ENCODE measurements at places on chromosomes 4 and X. TPM values are rescaled to one million over a fixed set of nuclear protein-coding genes. Genes with fewer than 3 reads are reported as not detected.

The RNF150 gene
- total RNA-seq, result 53.3 TPM

The COL25A1 gene
- 1.0 TPM for total RNA-seq

GRCh38 chr4:186932196-186932595, 208.5 kb upstream of the FAT1 start:
- no peak for DNase-seq

DNA sequence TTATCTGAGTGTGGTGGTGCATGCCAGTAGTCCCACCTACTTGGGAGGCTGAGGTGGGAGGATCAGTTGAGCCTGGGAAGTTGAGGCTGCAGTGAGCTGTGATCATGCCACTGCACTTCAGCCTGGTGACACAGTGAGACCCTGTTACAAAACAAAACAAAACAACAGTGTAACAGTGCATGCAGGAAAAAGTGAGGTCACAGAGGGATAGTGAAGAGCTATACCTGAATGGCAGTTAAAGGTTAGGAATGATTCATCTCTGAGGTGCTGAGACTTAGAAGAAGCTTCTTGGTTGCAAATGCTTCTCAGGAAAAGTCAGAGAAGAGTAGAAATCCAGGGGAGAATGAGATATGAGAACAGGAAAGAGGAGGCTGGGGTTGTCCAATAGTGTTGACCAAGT, 178.7 kb downstream of the FRAS1 start:
- DNase-seq, result no peak

The GPAT3 gene
- total RNA-seq, result 7.5 TPM

The SHROOM4 gene
- total RNA-seq, result 12.4 TPM

The PPP2R2C gene
- total RNA-seq, result 0.50 TPM

GRCh38 chr4:95186666-95187065, 362.1 kb downstream of the UNC5C start:
- peak; percentile 39 for DNase-seq

DNA sequence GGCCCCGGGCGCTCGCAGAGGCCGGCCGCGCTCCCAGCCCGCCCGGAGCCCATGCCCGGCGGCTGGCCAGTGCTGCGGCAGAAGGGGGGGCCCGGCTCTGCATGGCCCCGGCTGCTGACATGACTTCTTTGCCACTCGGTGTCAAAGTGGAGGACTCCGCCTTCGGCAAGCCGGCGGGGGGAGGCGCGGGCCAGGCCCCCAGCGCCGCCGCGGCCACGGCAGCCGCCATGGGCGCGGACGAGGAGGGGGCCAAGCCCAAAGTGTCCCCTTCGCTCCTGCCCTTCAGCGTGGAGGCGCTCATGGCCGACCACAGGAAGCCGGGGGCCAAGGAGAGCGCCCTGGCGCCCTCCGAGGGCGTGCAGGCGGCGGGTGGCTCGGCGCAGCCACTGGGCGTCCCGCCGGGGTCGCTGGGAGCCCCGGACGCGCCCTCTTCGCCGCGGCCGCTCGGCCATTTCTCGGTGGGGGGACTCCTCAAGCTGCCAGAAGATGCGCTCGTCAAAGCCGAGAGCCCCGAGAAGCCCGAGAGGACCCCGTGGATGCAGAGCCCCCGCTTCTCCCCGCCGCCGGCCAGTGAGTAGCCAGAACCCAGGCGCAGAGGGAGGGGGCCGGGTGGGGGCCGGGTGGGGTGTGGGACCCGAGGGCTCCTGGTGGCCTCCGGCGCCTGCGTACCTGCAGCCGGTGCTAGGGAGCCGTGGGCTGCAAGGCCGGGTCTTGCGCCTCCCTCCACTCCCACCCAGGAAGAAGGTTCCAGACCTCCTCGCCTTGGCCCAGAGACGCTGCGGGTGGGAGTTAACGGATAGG, 534 bp downstream of the MSX1 start:
- no peak for DNase-seq

DNA sequence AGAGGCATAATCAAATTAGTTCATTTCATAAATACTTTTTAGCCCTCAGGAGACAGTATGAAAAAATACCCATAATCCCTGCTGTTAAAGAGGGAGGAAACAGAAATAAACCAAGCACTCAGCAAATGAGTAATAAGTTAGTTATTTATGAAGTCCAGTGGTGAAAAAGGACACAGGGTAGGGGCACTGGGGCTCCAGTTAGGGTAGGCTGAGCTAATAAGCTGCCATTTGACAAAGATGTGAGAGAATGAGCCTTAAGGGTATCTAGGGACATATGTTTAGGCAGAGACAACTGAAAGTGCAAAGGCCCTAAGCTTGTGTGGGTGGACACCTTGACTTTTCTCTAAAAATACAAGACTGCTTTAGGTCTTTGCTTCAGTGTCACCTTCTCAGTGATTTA, 94.4 kb downstream of the IL15 start:
- DNase-seq, result no peak

GRCh38 chr4:1568855-1569460, 115.2 kb downstream of the FAM53A start:
- DNase-seq, result no peak

- DNase-seq, result no peak
Observed at GRCh38 chr4:13201241-13201640, 282.9 kb downstream of the RAB28 start.

The CENPVL2 gene
- not detected for total RNA-seq

The RAB40A gene
- total RNA-seq, result 9.4 TPM

- DNase-seq, result peak; percentile 37
Observed at GRCh38 chr4:83855044-83855443, 319.1 kb downstream of the GPAT3 start.

The C4orf54 gene
- under 0.01 TPM for total RNA-seq

- DNase-seq, result no peak
Observed at GRCh38 chr4:7699031-7699430, 240.6 kb downstream of the AFAP1 start.

- no peak for DNase-seq
Observed at GRCh38 chr4:41887821-41888686, 47.2 kb upstream of the TMEM33 start.

The GAB3 gene
- 5.0 TPM for total RNA-seq

The CFP gene
- total RNA-seq, result 16.1 TPM

GRCh38 chrX:133916984-133917722, 68.2 kb downstream of the GPC3 start:
- DNase-seq, result no peak

GRCh38 chrX:129116676-129117470, 406.4 kb downstream of the SMARCA1 start:
- no peak for DNase-seq
